Spinal cord (tissue), 10 donors: ENCODE measurements at places on chromosomes 6 and 20. TPM values are rescaled to one million over a fixed set of nuclear protein-coding genes. Genes with fewer than 3 reads are reported as not detected.

Gene PGBD1
- polyA plus RNA-seq: 13.9 TPM

Gene ID4
- 276 TPM for polyA plus RNA-seq

Gene C4B
- 72.7 TPM for polyA plus RNA-seq

Gene WRNIP1
- polyA plus RNA-seq: 78.0 TPM

DNA sequence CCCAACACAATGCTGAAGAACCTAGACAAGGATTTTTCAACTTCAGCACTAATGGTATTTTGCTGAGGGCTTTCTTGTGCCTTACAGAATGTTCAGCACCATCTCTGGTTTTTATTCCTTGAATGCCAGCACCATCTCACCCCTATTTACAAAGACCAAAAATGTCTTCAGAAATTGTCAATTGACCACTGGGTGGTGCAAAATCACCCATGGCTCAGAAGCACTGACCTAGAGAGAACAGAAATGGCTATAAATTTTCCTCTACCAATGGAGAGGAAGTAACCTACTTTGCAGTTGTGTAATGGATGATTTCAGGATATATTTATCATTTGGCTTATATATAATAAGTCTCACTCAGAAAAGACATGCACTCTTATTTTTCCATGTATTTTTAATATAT, 431.0 kb upstream of the IRAK1BP1 start:
- no peak for DNase-seq

DNA sequence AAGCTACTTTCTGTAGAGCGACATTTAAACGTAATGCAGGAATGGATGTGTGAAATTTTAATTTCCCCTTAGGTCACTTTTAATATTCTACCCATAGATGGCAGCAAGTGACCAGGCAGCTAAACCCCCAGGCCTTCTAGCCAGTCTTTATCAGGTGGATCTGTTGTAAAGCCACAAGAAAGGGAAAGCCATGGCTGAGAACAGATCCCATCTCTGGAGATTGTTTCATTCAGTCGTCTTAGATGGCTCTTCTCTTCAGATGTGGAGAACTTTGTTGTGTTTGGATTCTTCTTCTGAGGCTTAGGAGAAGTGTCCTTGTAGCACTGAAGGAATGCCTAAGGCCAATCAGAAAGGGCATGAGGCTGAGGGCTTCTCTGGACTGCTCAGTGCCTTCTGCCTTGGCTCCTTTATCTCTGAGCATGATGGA, 15.8 kb upstream of the RNF182 start:
- no peak for DNase-seq

GRCh38 chr6:19991176-19991575, 154.0 kb downstream of the ID4 start:
- DNase-seq: no peak

DNA sequence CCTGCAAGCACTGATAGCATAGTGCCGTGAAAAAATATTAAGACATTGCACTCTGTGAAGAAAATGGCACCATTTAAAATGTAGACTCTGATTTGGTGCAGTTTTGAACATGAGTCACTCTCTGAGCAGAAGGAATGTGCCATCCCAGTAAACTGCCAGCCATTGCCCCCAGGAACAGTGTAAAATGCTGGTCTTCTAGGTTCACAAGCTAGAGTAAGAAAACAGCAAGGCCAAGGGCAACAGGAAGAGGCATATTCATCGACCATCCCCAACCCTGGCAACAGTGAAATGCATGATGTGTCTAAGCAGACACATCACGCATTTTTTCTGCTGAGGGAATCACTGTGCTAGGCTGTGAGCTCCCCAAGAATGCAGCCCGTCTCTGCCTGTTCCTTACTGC, 163.2 kb upstream of the RIN2 start:
- no peak for DNase-seq

DNA sequence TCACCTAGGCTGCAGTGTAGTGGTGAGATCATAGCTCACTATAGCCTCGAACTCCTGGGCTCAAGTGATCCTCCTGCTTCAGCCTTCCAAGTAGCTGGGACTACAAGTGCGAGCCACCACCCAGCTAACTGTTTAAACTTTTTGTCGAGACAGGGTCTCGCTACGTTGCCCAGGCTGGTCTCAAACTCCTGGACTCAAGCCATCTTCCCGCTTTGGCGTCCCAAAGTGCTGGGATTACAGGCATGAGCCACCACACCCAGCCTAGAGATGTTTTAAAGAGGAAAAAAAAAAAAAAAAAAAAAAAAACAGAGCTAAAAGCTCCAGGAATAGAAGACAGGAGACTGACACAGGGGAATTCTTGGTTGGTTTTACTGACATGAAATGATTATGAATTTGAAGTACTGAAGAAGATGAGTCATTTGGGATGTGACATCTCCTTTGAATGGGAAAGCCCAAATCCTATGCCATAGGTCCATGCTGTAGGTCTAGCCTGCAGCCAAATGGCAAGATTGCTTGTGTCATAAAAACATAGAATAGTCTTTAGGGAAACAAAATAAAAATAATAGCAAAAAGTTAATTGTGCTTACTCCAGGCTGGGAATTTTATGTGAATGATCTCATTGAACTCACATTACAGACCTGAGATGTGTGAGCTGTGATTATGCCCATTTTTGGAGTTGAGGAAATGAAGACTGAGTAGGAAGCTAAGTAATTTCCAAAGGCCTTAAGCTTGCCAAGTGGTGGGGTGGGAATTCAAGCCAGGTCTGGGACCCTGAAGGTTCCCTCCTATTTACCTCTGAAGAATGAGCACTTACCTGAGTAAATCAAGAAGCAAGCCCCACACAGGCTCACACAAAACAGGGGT, 24.3 kb upstream of the NHSL1 start:
- DNase-seq: no peak

DNA sequence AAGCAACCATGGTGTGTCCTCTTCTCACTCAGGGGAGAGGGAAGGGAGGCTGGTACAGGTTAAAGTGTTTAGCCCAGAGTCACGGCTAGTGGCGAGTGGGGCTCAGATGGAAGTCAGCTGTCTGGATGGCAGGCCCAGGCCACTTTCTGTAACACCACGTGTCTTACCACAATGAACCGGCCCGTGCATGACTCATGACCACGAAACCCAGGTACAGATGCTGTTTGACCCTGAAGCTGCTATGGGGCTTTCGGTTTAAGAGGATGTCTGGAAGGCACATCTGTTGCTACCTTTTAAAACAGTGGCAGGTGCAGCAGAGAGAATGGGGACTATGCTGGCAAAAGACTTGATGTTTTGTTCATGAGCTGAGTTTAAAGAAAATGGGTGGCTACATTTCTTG, 36.5 kb upstream of the MPC1 start:
- no peak for DNase-seq

- no peak for DNase-seq
These were observed 106.4 kb downstream of the PPP1R14C start for GRCh38 chr6:150249261-150249660.

- DNase-seq: no peak
These were observed 8.6 kb upstream of the TRIB3 start for GRCh38 chr20:371755-372542.

- no peak for DNase-seq
These were observed 2.2 kb upstream of the NNAT start for GRCh38 chr20:37518606-37519507.
